Activated CD4-positive, alpha-beta memory T cell treated with anti-CD3 and anti-CD28 coated beads, Interleukin-2, amount 10 ng/mL, durations not matched to agents 7 days and 5 days (primary cell): ENCODE measurements at places on chromosomes 3 and 15. TPM values are rescaled to one million over a fixed set of nuclear protein-coding genes. Genes with fewer than 3 reads are reported as not detected.
A peak's percentile ranks its signal among the peaks of the same experiment; 100 is the strongest.

Gene C2CD4A
- 0.40 TPM for total RNA-seq

Gene FGF12
- not detected for total RNA-seq

DNA sequence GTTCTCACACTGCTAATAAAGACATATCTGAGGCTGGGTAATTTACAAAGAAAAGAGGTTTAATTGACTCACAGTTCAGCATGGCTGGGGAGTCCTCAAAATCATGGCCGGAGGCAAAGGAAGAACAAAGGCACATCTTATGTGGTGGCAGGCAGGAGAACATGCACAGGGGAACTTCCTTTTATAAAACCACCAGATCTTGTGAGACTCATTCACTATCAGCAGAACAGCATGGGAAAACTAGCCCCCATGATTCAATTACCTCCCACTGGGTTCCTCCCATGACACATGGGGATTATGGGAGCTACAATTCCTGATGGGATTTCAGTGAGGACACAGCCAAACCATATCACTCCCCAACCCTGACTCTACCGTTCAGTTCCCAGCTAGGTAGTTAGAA, 59.7 kb upstream of the MINAR1 start:
- no peaks in the 10 kb centered on the region for H3K36me3 ChIP-seq
- H3K4me3 ChIP-seq, result no peak overlapping the region
- H3K27ac ChIP-seq, result no peak overlapping the region
- no peaks in the 10 kb centered on the region for H3K4me1 ChIP-seq
- no peak for DNase-seq

GRCh38 chr3:166829896-166830295, 550.2 kb downstream of the ZBBX start:
- H3K4me1 ChIP-seq, result no peaks in the 10 kb centered on the region
- no peak overlapping the region for H3K4me3 ChIP-seq
- no peaks in the 10 kb centered on the region for H3K36me3 ChIP-seq
- no peak overlapping the region for H3K27ac ChIP-seq
- no peaks in the 10 kb centered on the region for H3K27me3 ChIP-seq

- H3K27me3 ChIP-seq, result no peaks in the 10 kb centered on the region
- DNase-seq, result peak; percentile 58
- H3K27ac ChIP-seq, result peak overlapping the region; percentile 98
- H3K4me3 ChIP-seq, result peak overlapping the region; percentile 96
- peaks cover 11% of the 10 kb centered on the region for H3K36me3 ChIP-seq
Measured at GRCh38 chr15:50907601-50908208, 778 bp upstream of the AP4E1 start.

- peaks cover 34% of the 10 kb centered on the region for H3K4me1 ChIP-seq
- no peak for DNase-seq
- H3K27ac ChIP-seq, result no peak overlapping the region
Measured at GRCh38 chr15:40590667-40591050, 3.4 kb upstream of the KNL1 start.

DNA sequence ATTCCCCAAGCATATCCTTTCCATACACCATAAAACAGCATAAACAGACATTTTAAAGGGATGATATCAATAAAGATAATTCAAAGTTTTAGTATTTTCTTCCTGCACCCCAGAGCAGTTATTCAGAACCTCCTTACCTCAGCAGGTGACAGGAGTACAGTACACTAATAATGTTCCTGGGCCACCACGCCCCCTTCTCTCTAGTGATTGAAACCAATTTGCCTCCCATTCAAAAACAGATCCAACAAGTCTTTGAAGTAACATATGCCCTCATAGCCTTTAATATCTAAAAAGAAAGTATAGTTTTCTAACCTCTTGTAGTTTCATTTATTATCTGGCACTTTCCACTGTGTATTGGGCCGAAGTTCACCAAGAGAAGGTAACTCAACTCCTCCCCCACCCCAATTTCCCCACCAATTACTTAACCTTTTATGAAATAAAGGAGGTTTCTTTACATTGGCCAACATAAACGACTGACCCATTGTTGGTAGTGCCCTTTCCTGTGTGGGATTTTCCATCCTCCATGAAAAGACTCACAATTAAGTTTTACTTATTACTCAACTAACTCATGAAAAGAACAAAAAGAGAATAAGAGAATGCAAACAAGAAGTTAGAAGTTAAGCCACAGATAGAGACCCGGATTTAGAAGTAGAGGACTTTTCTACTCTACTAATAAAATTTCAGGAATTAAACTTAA, 5.0 kb upstream of the ATP8B4 start:
- no peak overlapping the region for H3K4me3 ChIP-seq
- no peak for DNase-seq
- no peak overlapping the region for H3K27ac ChIP-seq
- peaks cover 17% of the 10 kb centered on the region for H3K36me3 ChIP-seq
- H3K27me3 ChIP-seq, result no peaks in the 10 kb centered on the region

- H3K4me3 ChIP-seq, result no peak overlapping the region
- peaks cover 4% of the 10 kb centered on the region for H3K27me3 ChIP-seq
- no peaks in the 10 kb centered on the region for H3K36me3 ChIP-seq
- H3K4me1 ChIP-seq, result peaks cover 12% of the 10 kb centered on the region
- no peak overlapping the region for H3K27ac ChIP-seq
Measured at GRCh38 chr15:49813625-49814024, 192.8 kb downstream of the DTWD1 start.

GRCh38 chr3:171791692-171792076, 18.6 kb downstream of the PLD1 start:
- H3K27me3 ChIP-seq, result peaks cover 4% of the 10 kb centered on the region
- H3K4me1 ChIP-seq, result no peaks in the 10 kb centered on the region
- no peak overlapping the region for H3K4me3 ChIP-seq
